Karpas-422 (cell line): ENCODE measurements at places on chromosomes 1 and 21. TPM values are rescaled to one million over a fixed set of nuclear protein-coding genes. Genes with fewer than 3 reads are reported as not detected.

- H3K36me3 ChIP-seq: no peaks in the 10 kb centered on the region
- H3K4me1 ChIP-seq: no peaks in the 10 kb centered on the region
- H3K27ac ChIP-seq: no peak overlapping the region
- H3K4me3 ChIP-seq: no peak overlapping the region
- no peaks in the 10 kb centered on the region for H3K27me3 ChIP-seq
Observed at GRCh38 chr1:107531065-107531908, 390.4 kb downstream of the NTNG1 start.

GRCh38 chr1:43851561-43852338 lies 81.9 kb upstream of the ARTN start:
- H3K27me3 ChIP-seq: no peaks in the 10 kb centered on the region
- H3K36me3 ChIP-seq: no peaks in the 10 kb centered on the region
- H3K4me1 ChIP-seq: peaks cover 45% of the 10 kb centered on the region
- H3K4me3 ChIP-seq: no peak overlapping the region

DNA sequence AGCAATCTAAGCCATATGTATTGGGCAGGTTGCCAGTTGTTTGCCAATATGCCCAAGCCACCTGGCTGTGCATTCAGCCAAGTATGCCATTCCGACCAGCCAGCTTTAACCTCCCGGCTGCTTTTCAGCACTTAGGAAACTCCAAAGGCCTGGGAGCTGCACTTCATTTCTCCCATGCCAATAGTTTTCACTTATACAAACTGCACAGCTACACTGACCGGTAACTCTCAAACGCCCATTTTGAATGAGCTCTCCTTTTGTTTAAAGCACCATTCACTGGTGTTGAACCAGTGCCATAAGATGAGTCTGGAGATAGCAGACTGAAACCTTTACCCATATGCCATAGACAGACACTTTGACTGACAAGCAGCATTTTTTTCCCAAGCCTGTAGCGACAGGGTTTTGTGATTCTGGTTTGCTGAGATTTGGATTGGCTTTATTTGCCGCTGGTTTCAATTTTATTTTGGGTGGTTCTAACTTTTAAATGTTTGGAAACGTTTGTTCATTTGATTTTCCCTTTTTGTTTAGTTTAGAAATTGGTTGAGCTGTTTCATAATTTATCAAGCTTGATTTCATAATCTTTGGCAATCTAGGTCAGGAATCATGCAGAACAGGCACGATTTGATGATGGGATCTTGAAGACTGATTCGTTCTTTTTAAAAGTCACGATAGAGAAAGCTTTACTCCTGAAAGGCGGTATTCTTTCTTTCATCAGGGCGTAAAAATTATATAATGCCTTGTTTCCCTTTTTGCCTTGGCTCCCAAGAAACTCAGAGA lies 144.6 kb downstream of the NFIA start:
- H3K36me3 ChIP-seq: no peaks in the 10 kb centered on the region
- no peak overlapping the region for H3K27ac ChIP-seq
- no peak overlapping the region for H3K4me3 ChIP-seq
- no peak for DNase-seq
- H3K27me3 ChIP-seq: no peaks in the 10 kb centered on the region
- H3K4me1 ChIP-seq: peaks cover 21% of the 10 kb centered on the region

- H3K27ac ChIP-seq: no peak overlapping the region
- no peaks in the 10 kb centered on the region for H3K36me3 ChIP-seq
- DNase-seq: no peak
- H3K4me3 ChIP-seq: no peak overlapping the region
Observed at GRCh38 chr1:80607064-80607463, 1193.7 kb upstream of the ADGRL2 start.

DNA sequence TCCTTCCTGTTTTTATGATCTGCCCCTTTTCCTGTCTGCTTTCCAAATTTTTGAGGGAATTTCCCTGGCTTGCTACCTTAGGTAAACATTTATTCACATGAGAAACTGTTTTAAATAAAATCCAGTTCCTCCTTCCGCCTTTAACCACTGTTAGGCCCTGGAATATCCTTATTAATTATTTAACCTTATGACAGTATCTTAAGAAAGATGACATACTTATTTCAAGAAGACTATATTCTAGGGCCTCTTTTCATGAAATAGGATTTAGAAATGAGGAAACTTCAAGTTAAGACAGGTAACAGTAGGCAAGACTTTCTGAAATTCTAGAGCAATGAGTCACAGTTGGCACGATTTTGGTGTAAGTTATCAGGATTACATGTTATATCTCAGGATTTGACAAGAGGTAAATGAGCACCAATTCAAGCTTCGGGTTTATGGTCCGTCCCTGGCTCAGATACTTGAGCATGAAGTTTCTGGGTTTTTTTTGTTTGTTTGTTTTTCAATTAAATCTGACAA lies 2.0 kb upstream of the TNFSF18 start:
- no peaks in the 10 kb centered on the region for H3K27me3 ChIP-seq
- no peaks in the 10 kb centered on the region for H3K36me3 ChIP-seq
- DNase-seq: no peak
- H3K4me3 ChIP-seq: no peak overlapping the region
- no peaks in the 10 kb centered on the region for H3K4me1 ChIP-seq
- H3K27ac ChIP-seq: no peak overlapping the region

- H3K4me1 ChIP-seq: no peaks in the 10 kb centered on the region; the same call in 1 of the 2 replicates
- H3K36me3 ChIP-seq: no peaks in the 10 kb centered on the region
- no peak overlapping the region for H3K4me3 ChIP-seq
- DNase-seq: no peak
- no peak overlapping the region for H3K27ac ChIP-seq
Observed at GRCh38 chr1:111746614-111746999, 7.4 kb upstream of the INKA2 start.

- H3K27me3 ChIP-seq: no peaks in the 10 kb centered on the region
- no peaks in the 10 kb centered on the region; the same call in 1 of the 2 replicates for H3K36me3 ChIP-seq
- no peak overlapping the region for H3K27ac ChIP-seq
- DNase-seq: no peak
- no peaks in the 10 kb centered on the region for H3K4me1 ChIP-seq
- no peak overlapping the region for H3K4me3 ChIP-seq
Observed at GRCh38 chr1:19346026-19346425, 33.9 kb downstream of the SLC66A1 start.

DNA sequence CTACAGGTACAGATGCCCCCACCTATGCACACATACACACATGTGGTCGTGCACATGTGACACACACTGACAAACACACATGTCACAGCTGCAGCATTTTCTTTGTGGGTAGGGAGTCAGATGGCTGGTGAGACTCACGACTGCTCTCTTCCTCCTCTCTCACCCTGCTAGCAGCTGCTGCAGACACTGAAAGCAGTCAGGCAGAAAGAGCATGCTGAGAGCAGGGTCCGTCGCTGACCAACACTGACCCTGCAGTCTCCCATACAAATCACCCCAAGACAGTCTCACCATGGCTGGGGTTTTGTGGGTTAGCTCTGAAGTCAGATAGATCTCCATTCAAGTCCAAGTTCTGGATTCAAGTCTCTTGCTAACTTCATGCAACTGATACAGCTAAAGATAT lies 188.3 kb downstream of the ASTN1 start:
- H3K27me3 ChIP-seq: no peaks in the 10 kb centered on the region
- no peak overlapping the region for H3K27ac ChIP-seq
- no peaks in the 10 kb centered on the region for H3K36me3 ChIP-seq

DNA sequence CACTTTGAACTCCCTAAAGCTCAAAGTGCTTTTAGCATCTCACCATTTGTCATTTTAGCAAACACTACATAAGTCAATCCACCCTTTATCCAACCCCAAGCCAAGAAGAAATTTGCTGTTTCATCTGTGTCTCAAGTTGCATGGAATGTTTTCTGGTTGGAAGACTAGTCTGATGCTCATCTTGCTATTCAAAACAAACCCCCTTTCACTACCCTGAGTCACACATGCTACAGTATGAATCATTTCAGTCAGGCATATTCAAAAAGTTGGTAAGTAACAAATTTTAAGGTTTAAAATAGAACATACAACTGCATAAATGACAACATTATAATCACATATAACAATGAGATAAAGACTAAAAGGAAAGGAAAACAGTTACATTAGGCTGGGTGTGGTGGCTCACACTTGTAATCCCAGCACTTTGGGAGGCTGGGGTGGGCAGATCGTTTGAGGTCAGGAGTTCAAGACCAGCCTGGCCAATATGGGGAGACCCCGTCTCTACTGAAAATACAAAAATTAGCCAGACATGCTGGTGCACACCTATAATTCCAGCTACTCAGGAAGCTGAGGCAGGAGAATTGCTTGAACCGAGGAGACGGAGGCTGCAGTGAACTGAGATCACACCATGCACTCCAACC lies 38.7 kb downstream of the DSTYK start:
- no peaks in the 10 kb centered on the region for H3K27me3 ChIP-seq
- DNase-seq: no peak
- H3K36me3 ChIP-seq: no peaks in the 10 kb centered on the region
- H3K4me3 ChIP-seq: no peak overlapping the region
- H3K27ac ChIP-seq: no peak overlapping the region

DNA sequence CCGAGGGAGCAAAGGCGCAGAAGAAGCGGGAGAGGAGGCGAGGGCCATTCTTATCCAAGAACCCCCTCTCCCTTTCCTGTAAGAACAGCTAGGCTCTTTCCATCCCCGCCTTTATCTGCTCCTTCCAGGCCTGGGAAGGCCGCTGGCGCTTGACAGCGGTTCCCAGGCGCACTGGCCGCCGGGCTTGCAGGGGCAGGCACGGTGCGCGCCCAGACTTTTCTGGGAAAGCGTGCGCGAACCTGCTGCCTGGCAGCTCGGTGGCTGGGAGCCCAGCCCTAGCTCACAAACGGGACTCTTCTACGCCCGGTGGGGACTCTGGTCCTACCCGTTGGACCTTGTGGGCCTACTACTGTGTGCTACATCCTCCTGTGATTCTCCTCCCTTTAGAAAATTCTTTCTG lies 8.8 kb upstream of the IFNLR1 start:
- H3K27me3 ChIP-seq: no peaks in the 10 kb centered on the region
- H3K27ac ChIP-seq: no peak overlapping the region
- no peak for DNase-seq
- no peak overlapping the region for H3K4me3 ChIP-seq
- peaks cover 20% of the 10 kb centered on the region for H3K4me1 ChIP-seq

DNA sequence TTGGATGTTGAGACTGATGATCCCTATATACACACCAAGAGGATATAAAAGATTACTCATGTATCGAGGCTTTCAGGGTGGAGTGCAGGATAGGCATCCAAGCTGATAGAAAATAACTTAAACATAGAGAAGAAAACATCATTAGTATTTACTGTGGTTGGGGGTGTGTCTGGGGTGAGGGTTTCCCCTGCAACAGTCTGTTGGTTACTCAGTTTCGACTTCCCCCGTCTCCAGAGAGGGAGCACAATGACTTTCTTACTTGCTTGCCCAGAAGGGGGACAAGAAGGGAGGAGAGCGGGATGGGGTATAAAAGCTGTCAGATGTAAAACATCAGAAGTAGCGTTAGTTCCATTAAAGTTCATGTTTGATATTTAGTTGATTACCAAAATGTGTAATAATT lies 717.4 kb upstream of the ZP4 start:
- H3K27me3 ChIP-seq: no peaks in the 10 kb centered on the region
- no peak for DNase-seq
- no peaks in the 10 kb centered on the region for H3K36me3 ChIP-seq
- H3K4me3 ChIP-seq: no peak overlapping the region
- H3K4me1 ChIP-seq: no peaks in the 10 kb centered on the region

DNA sequence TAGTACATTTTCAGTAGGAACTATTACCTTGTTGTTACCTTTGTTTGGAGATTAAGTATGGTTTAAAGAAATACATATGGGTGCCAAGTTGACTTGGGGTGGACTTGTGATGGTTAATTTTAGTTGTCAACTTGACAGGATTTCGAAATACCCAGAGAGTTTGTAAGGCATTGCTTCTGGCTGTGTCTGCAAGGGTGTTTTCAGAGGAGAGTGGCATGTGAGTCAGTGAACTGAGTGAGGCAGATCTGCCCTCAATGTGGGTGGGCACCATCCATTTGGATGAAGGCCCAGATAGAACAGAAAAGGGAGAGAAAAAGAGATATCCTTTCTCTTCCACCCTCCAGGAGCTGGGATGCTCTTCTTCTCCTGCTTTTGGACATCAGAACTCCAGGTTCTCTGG lies 315.5 kb downstream of the GPATCH2 start:
- no peaks in the 10 kb centered on the region for H3K4me1 ChIP-seq
- no peaks in the 10 kb centered on the region for H3K27me3 ChIP-seq
- no peaks in the 10 kb centered on the region for H3K36me3 ChIP-seq

DNA sequence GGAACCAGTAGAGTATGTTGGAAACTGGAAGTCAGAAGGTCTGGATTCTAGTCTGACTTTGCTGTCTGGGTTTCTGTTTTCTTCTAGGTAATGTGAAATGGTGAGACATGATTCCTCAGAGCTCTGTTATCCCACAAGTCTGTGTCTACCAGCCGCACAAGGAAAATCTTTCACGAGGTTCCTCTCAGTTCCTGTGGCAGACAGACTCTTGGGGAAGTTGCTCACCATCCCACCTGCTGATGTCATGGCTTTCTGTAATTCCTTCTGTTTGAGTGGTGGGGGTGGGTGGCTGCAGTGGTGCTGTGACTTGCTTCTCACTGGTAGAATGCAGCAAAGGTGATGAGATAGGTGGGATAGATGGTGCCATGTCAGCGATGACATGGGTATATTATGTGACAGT lies 17.1 kb upstream of the SCMH1 start:
- H3K27me3 ChIP-seq: no peaks in the 10 kb centered on the region
- peaks cover 11% of the 10 kb centered on the region for H3K4me1 ChIP-seq
- no peaks in the 10 kb centered on the region for H3K36me3 ChIP-seq
- H3K4me3 ChIP-seq: no peak overlapping the region
- DNase-seq: no peak
- no peak overlapping the region for H3K27ac ChIP-seq

VANGL2 gene
- 0.07 TPM in 1 of 2 replicates, not detected in the other for total RNA-seq

C1orf122 gene
- total RNA-seq: 26.2 and 56.2 TPM in 2 replicates

SHE gene
- total RNA-seq: not detected in 2 replicates

KPNA6 gene
- 19.7 and 26.0 TPM in 2 replicates for total RNA-seq
